RPMI7951 (cell line): ENCODE measurements at places on chromosomes 2 and 18. TPM values are rescaled to one million over a fixed set of nuclear protein-coding genes. Genes with fewer than 3 reads are reported as not detected.

CXCR1 gene
- not detected in 2 replicates for total RNA-seq

TPO gene
- not detected in 2 replicates for total RNA-seq

VWC2L gene
- not detected in 2 replicates for total RNA-seq

MALL gene
- total RNA-seq, result 3.8 and 4.2 TPM in 2 replicates

ANKRD36B gene
- 13.6 and 20.2 TPM in 2 replicates for total RNA-seq

GAL3ST2 gene
- total RNA-seq, result not detected in 2 replicates

ALPP gene
- total RNA-seq, result not detected in 2 replicates

KCNE4 gene
- total RNA-seq, result 13.8 and 16.4 TPM in 2 replicates

VIT gene
- total RNA-seq, result 0.88 and 2.9 TPM in 2 replicates

PLCL1 gene
- 0.12 TPM in 1 of 2 replicates, not detected in the other for total RNA-seq

SLC38A11 gene
- total RNA-seq, result not detected in 2 replicates

SOWAHC gene
- total RNA-seq, result 6.8 and 7.2 TPM in 2 replicates

SPRED2 gene
- total RNA-seq, result 17.1 and 20.2 TPM in 2 replicates

TIGD1 gene
- 6.3 and 7.1 TPM in 2 replicates for total RNA-seq

CFAP53 gene
- 0.36 and 0.68 TPM in 2 replicates for total RNA-seq

GLI2 gene
- 3.2 and 3.9 TPM in 2 replicates for total RNA-seq

SKOR2 gene
- total RNA-seq, result not detected in 2 replicates

RESP18 gene
- total RNA-seq, result not detected in 2 replicates

SERPINB4 gene
- not detected in 2 replicates for total RNA-seq

CMPK2 gene
- 3.7 and 4.4 TPM in 2 replicates for total RNA-seq

SLC19A3 gene
- total RNA-seq, result not detected in 2 replicates

DYNAP gene
- not detected in 2 replicates for total RNA-seq

SLC5A7 gene
- not detected in 2 replicates for total RNA-seq
